ELF-1 (cell line): ENCODE measurements at places on chromosomes 1 and 21.

GRCh38 chr1:199377211-199377610 lies 650.3 kb upstream of the NR5A2 start:
- DNase-seq: no peak

- no peak for DNase-seq
Observed at GRCh38 chr1:152170287-152170905, 11.4 kb upstream of the RPTN start.

DNA sequence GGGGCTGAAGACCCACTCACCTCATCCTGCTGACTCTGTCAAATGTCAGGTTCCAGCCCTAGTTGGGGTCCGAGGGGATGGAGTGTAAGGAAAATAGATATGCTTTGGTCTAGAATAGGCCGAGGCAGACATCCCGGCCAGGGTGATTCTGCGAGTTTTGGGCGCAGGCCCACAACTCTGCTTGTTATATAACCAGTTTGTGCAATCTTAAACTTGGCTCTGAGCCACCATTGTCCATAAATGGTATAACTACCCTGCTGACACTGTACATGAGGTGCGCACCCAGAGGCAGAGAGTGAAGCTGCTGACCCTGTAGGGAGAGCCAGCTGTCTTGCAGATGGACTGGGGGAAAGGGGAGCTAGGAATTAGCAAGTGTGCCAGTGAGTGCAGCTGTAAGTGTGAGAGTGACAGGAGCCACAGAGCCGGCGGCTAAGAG lies 1388.8 kb downstream of the AMY1C start:
- no peak for DNase-seq

GRCh38 chr1:148385371-148386030 lies 97.6 kb downstream of the PPIAL4G start:
- DNase-seq: peak; percentile 3

DNA sequence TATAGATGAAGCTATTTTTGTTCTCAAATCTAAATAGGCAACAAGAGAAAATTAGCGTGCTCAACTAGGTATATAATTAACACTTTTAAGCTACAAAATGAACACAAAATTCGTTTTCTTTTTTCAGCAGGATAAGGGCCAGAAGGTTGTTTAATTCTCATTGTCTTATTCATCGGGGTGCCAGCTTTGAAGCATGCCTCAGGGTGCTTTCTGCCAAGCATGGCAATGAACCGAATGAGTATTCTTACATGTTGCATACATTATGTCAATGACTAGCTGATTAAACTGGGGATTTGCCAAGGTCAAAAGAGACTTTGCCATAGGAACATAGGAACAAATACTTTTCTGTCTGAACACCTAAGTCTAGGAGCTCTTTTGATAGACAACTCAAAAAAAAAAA lies 102.0 kb upstream of the MAP1LC3C start:
- DNase-seq: no peak

DNA sequence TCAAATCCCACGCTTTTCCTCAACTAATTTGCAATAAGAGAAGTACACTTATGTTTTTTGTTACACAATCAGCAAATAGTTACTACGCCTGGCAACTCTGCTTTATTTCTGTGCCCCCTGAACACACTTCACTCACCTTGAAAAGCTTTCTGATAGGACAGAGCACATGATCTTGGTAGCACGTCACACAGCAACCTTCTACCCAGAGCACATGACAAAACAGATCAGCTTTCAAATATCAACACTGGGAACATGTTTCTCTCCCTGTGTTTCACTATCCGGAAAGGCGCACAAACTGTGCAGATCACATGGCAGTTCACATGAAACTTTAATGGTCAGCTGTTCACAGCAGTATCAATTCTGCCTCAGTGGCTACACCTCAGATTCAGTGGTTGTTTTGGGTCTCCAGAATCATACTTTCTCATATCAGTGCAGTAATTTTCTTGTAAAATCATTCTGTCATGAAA lies 2.2 kb downstream of the SLC19A2 start:
- DNase-seq: no peak

DNA sequence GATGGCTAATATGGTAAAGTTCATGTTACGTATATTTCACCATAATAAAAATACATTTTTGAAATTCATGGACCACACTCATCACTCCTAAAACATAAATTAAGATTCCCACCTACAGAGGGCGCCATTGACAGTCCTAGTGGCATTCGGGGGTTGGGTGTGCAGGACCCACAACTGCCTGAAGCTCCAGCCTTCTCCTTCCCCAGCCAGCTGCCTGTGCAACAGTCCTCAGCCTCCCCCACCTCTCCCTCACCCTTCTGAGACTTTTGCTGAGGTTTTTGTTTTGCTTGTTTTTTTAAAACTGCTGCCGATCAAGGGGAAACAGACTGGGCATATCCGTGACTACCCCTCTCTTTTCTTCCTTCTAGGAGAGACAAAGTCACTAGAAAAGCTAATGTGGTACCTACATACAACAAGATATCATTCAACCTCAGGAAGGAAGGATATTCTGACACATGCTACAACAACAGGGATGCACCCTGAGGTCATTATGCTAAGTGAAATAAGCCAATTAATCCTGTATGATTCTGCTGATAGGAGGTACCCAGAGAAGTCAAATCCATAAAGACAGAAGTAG lies 9.2 kb upstream of the EVA1C start:
- peak; percentile 71 for DNase-seq

DNA sequence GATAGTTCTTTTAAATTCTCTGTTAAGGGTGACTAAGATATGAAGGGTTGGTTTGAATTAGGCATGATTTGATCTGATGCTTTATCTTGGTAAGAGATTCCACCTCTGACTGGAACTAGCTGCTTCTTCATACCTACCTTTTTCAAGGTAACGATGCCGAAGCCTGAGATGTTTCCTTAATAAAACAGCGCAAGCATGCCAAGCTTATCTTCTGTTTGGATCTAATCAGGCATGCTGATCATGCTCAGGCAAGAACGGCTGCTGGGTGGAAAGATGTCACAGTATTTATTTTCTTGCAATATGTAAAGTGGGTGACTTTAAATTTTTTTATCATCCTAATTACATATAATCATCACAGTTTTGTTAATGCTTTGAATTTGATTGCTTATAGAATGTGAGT lies 148.7 kb downstream of the ADGRL2 start:
- DNase-seq: no peak

DNA sequence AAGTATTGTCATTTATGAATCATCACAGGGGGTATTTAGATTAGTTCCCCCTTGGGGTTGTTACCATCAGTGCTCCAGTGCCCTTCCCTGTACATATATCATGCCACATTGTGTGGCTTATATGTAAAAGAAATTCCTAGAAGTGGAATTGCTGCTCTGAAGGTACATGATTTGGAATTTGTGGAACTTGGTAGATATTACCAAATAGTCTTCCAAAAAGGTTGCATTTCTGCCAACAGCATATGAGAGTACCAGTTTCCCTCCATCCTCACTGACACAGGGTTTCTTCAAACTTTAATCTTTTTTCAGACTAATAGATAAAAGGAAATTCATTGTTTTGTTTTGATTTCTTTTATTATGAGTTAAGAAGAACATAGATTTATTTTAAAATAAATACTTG lies 41.3 kb downstream of the AKNAD1 start:
- DNase-seq: no peak
